NCI-H2081 (cell line): ENCODE measurements at places on chromosomes 11 and 22.

- no peak for DNase-seq
These were observed 41.5 kb upstream of the PPARA start for GRCh38 chr22:46108564-46109473.

GRCh38 chr11:124747406-124748099, 4.5 kb downstream of the VSIG2 start:
- DNase-seq: no peak

- no peak for DNase-seq
These were observed 71.9 kb downstream of the PLEKHA7 start for GRCh38 chr11:16942342-16942741.

GRCh38 chr11:65525546-65526480, 930 bp downstream of the SCYL1 start:
- no peak for DNase-seq

- DNase-seq: no peak
These were observed 9.0 kb downstream of the RAC2 start for GRCh38 chr22:37234736-37235711.

DNA sequence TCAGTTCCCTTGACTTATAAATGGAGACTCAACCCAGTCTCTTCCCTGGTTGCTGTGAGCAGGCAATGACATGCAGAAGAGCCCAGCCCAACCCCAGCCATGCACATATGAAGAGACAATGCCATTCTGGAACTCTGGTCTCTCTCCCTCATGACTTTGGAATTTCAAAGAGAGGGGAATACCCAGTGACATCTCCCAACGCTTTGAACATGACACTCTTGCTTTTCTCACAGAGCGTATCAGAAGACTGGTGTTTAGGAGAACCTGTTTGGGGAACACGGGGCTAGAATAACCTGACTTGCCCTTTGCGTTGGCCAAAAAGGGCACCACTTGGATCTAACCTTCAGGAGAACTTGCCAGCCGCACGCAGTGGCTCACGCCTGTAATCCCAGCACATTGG, 12.9 kb downstream of the RANGAP1 start:
- no peak for DNase-seq

- peak; percentile 9 for DNase-seq
These were observed 133.3 kb upstream of the PARVA start for GRCh38 chr11:12243911-12244550.

- DNase-seq: no peak
These were observed 4.6 kb downstream of the FGF19 start for GRCh38 chr11:69699213-69699612.

- no peak for DNase-seq
These were observed 17.2 kb downstream of the MPPED2 start for GRCh38 chr11:30568931-30569330.

GRCh38 chr11:117424781-117425180, 97.1 kb downstream of the CEP164 start:
- DNase-seq: no peak

- no peak for DNase-seq
These were observed 4.2 kb upstream of the GAB4 start for GRCh38 chr22:17012267-17012666.

GRCh38 chr11:36577859-36578258, 10.1 kb downstream of the RAG1 start:
- DNase-seq: no peak

- no peak for DNase-seq
These were observed 20.7 kb downstream of the ZBTB16 start for GRCh38 chr11:114080219-114080618.

- DNase-seq: no peak
These were observed 23.6 kb downstream of the JRKL start for GRCh38 chr11:96413408-96413807.

DNA sequence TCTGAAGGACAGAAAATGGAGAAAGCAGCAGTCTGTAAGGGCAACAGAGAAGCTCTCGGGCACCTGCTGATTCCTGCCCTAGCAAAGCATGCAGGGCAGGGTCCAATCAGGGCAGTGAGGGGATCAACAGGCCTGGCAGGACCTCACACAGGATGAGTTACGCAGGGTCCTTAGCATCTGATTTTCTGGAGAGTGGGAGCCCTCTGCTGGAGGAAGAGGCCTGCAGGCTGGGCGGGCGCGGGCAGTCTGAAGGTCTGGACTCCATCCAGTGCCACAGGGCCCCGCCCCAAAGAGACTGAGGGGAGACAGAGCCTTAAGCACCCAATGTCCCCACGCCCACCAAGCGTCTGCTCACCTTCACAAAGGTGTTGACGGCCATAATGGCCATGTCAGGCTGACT, 28.9 kb downstream of the AP1B1 start:
- no peak for DNase-seq

- DNase-seq: no peak
These were observed 13.1 kb upstream of the RPS19BP1 start for GRCh38 chr22:39545386-39546365.

- peak; percentile 14 for DNase-seq
These were observed 429 bp downstream of the VEGFB start for GRCh38 chr11:64234647-64235379.

DNA sequence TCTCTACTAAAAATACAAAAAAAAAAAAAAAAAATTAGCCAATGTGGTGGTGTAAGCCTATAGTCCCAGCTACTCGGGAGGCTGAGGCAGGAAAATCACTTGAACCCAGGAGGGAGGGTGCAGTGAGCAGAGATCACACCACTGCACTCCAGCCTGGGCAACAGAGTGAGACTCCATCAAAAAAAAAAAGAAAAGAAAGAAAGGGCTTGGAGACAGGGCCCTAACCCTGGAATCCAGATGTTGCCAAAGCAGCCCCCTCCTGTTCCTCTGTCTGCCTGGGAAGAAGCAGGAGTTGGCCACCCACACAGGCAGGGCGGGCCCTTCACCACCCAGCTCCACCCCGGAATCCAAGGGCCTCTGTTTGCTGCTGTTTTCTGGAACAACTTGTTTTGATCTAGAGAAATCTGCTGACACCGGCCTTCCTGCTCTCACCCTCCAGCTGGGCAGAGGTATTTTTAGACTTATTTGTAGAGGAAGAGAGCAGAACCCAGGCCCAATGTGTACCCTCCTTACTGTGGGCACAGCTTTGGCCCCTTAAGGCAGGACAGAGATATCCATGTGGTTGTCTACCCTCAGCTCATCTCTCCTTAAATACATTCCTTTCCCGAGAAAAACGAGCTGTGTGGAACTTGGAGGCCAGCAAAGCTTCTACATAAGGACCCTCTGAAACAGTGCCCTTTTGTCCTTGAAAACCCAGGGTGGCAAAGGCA, 2.7 kb upstream of the NEAT1 start:
- peak; percentile 45 for DNase-seq

DNA sequence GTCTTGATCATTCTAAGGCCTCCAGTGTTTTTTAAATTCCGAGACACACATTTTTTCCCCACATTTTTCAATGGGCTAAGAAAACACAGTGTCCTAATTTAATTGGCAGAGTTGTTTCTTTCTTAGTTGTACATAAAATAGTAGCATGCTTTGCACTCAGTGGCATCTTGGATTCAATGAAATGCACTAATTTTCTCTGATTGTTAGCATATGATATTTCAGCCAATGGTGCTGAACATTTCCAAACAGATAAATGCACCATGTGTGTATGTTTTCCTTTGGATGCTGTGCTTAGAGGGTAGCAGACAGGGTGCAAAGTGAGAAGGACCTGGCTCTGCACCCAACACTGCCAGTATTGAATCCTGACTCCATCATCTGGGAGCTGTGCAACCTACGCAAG, 103.5 kb downstream of the LDLRAD3 start:
- DNase-seq: no peak

- no peak for DNase-seq
These were observed 73.8 kb upstream of the SHISAL1 start for GRCh38 chr22:44386386-44387035.

DNA sequence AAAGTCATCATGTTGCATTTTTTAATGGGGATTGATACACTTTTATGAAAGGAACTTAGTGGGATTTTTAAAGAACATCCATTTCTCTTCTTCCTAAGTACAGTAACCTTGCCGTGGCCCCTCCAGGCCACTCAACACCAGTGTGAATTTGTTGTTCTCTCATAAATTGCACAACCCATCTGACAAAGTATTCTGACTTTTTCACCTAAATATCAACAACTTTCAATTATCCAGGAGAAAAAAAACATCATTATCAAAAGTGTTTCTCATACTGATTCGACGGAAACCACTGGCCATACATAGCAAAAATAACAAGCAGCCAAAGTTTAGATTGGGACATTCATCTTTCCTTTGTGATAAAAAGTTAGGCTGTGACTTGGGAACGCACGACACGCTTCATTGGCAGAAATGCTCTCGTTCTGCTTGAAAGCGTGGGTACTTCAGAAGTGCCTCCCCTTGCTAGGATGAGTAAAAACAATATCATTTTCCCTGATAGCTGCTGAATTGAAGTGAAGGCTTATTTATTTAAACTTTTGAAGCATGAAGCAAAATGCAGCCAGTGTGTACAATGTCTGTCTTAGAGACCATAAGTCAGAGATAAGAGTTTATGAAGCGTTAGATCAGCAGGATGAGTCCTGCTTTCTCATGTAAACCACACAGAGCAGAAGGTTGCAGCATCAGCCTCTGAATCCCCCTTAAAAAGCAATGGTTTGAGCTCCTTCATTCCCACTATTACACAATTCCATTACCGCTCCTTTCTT, 20.6 kb upstream of the EIF3M start:
- DNase-seq: no peak

- DNase-seq: no peak
These were observed 14.2 kb downstream of the OR5B21 start for GRCh38 chr11:58493676-58494075.

DNA sequence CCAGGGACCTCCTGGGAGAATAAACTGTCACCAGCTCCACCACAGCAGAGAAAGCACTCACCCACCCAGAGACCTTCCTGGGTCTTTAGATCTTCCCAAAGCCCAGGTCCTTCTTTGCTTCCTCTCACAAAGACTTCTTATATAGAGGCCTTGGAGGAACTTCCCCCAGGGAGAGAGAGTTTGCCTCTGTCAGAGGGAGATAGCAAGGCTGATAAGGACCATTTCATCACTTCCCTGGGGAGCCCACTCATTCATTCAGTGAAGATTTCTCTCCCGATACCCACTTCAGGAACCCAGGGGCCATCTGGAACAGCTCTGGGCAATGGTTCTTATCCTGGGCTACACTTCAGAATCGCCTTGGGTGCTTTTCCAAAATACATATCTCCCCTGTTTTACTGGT, at the start of gene PRG2:
Gene PRG2 (minus strand): TSS at position 116 of the 400 bp plus-strand sequence. CDS start 706 bp downstream, outside the sequence.
- no peak for DNase-seq

- no peak for DNase-seq
These were observed 11.6 kb upstream of the FGF19 start for GRCh38 chr11:69715446-69715845.

DNA sequence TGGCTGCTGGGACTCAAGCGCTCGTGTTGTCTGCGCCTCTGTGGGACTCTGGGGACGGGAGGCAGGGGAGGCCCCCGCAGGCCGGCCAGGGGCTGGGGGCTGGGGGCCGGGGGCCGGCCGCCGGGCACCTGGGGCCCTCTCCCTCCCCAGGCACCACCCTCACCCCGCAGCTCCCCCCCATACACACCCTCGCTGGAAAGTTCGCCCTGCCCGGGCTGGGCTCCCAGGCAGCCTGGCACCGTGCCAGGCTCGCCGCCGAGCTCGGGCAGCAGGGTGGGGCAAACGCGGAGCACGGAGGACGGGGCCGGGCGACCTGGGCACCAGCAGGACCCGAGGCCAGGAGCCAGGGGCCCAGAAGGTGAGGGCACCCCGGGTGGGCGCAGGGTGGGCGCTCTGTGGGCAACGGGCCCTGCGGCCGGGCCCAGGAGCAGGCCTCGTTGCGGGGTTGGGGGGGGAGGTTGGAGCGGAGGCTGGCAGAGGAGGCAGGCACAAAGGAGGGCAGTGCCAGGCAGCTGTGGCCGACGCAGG, 76.7 kb upstream of the WNT7B start:
- peak; percentile 82 for DNase-seq

DNA sequence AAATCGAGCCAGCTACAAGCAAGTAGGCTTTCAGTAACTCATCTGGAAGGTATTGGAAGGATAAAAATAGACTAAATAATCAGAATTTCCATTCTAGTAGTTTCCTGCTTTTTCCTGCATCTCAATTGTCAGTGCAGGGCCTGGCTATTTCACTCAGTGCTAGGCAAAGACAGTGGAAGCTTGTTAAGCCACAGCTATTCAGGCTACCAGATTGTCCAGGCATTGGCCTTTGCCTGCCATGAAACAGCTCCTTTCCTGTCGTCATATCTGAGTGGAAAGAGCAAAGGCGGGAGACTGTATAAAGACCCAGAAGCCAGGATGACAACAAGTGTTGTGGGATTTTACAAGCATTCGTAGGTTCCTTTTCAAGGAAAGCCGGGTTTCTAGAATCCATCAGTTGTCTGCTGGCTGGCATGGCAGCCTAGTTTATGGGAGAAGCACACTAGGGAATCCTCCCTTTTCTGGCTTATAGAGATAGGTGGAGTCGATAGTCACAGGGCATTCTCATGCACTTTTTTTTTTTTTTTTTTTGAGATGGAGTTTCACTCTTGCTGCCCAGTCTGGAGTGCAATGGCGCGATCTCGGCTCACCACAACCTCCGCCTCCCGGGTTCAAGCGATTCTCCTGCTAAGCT, 2.0 kb upstream of the TNRC6B start:
- DNase-seq: no peak

DNA sequence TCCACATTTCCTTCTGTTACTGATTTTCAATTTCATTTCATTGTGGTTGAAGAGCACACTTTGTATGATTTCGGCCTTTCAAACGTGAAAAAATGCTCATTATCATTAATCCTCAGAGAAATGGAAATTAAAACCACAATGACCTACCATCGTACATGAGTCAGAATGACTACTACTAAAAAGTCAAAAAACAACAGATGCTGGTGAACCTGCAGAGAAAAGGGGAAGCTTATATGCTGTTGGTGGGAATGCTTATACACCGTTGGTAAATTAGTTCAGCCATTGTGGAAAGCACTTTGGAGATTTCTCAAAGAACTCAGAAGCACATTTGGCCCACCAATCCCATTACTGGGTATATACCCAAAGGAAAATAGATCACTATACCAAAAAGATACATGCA, 57.6 kb downstream of the DLG2 start:
- no peak for DNase-seq

DNA sequence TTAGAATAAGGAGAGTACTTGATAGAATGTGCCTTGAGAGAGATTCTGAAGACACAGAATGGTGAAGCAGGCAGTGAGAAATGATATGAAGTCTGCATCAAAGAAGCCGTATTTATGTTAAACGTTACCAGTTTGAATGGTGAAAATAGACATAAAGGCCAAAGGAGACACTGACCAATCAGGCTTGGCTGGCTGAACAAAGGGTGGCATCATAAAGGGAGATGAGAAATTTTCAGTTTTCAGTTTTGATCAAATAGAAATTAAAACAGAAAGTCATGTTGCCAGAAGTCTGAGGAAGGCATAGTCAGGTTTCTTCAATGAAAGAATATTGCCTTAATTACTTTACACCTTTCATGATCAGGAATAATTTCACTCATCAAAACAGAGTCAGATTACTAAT, 6.6 kb downstream of the OR51F1 start:
- no peak for DNase-seq
